HCT116 (cell line): ENCODE measurements at places on chromosomes 12 and 14. TPM values are rescaled to one million over a fixed set of nuclear protein-coding genes. Genes with fewer than 3 reads are reported as not detected.

The RNASE1 gene
- 3.3 TPM for total RNA-seq

The BIN2 gene
- total RNA-seq, result 0.22 TPM

The LRRC43 gene
- total RNA-seq, result not detected

The NRL gene
- 0.66 TPM for total RNA-seq

The ZDHHC22 gene
- total RNA-seq, result 0.10 TPM

The RTL1 gene
- not detected for total RNA-seq

GRCh38 chr14:93301821-93302447 is 30.9 kb downstream of the BTBD7 start:
- peak; percentile 34 for DNase-seq

- DNase-seq, result no peak
These were observed 11.4 kb upstream of the ORAI1 start for GRCh38 chr12:121614872-121615467.
